ENCODE measurements at places on chromosomes 1 and 21. TPM values are rescaled to one million over a fixed set of nuclear protein-coding genes. Genes with fewer than 3 reads are reported as not detected.

C1orf115 gene
- 0.85 TPM for total RNA-seq

SUSD4 gene
- total RNA-seq: 0.17 TPM

S1PR1 gene
- 9.1 TPM for total RNA-seq

PLA2G4A gene
- 20.1 TPM for total RNA-seq

LCE3D gene
- not detected for total RNA-seq

DHX9 gene
- total RNA-seq: 96.3 TPM

GIPC2 gene
- 1.4 TPM for total RNA-seq

CLCNKA gene
- total RNA-seq: not detected

TRABD2B gene
- total RNA-seq: 0.59 TPM

FLG2 gene
- total RNA-seq: not detected

FABP3 gene
- 40.1 TPM for total RNA-seq

CALML6 gene
- total RNA-seq: 0.46 TPM

SOX13 gene
- 7.6 TPM for total RNA-seq
